ENCODE measurements at places on chromosomes 7 and 10. TPM values are rescaled to one million over a fixed set of nuclear protein-coding genes. Genes with fewer than 3 reads are reported as not detected.

Gene MLXIPL
- 3.2 TPM for polyA plus RNA-seq

Gene CHAT
- polyA plus RNA-seq, result not detected

Gene PDLIM1
- polyA plus RNA-seq, result 69.7 TPM

Gene AQP1
- 213 TPM for polyA plus RNA-seq

Gene GLI3
- 14.2 TPM for polyA plus RNA-seq

GRCh38 chr10:58268454-58268945 is 462 bp upstream of the CISD1 start:
- peak; percentile 13 for DNase-seq

DNA sequence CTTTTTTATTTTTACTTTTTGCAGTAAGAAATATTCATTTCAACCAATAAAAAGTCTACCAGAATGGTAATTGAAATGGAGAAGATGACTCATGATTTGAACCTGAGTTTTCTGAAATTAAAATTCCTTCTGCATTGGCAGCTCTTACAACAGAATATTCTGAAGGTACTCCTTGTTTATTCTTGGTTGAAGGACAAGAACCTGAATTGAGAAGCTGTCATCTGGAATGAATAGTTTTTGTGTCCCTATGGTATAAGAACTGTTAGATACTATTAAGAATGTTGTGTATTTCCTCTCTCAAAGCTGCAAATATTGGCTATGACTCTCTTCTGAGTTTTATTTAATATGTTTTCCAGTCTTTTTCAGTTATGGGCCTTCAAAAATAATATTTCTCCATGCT is 56.1 kb downstream of the CDK1 start:
- no peak for DNase-seq

- no peak for DNase-seq
These were observed 299.2 kb upstream of the ETV1 start for GRCh38 chr7:14288701-14289100.

DNA sequence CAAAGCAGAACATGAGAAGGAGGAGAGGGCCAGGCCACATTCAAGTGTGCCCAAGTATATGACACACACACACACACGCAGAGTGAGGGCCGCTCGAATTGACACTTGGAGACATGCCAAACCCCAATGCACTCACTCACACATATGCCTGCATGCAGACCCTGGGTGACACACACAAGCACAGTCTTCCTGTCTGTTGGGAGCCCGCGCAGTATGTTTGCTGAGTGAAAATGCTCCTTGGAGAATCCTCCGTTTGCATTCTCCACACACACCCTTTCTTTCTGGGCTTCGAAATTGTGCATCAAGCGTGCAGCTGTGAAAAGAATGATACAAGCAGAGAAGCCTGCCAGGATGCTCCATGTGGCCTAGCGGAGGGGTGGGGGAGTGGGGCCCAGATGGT is 120.9 kb downstream of the PLXNA4 start:
- DNase-seq, result no peak
